Stimulated activated CD8-positive, alpha-beta memory T cell treated with anti-CD3 and anti-CD28 coated beads, Interleukin-12 subunit alpha, Interleukin-12 subunit beta, amount 100 ng/mL, for 4 hours (primary cell): ENCODE measurements at places on chromosomes 3 and 15.

GRCh38 chr3:37751967-37752648, 109.6 kb upstream of the CTDSPL start:
- DNase-seq = no peak

- DNase-seq = no peak
These were observed 141.2 kb upstream of the SLC7A14 start for GRCh38 chr3:170726976-170727661.

GRCh38 chr15:89917442-89918101, 4.8 kb upstream of the ARPIN start:
- DNase-seq = no peak

DNA sequence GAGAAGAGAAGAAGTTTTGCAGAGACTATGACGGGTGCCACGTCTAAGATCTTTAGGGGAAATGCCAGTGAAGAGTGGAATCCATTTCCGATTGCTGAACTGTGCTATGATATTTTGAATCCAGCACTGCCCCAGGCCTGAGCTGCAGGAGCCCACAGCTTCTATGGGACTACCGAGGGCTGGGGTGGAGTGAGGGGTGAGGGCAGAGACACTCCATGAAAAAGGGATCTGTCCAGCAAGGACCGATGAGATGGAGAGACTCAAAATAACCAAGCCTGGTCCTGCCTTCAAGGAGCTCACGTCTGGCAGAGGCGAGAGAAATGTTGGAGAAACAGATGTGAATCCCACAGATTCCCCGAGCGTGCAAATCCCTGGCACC, 79.8 kb upstream of the MEF2A start:
- DNase-seq = no peak

DNA sequence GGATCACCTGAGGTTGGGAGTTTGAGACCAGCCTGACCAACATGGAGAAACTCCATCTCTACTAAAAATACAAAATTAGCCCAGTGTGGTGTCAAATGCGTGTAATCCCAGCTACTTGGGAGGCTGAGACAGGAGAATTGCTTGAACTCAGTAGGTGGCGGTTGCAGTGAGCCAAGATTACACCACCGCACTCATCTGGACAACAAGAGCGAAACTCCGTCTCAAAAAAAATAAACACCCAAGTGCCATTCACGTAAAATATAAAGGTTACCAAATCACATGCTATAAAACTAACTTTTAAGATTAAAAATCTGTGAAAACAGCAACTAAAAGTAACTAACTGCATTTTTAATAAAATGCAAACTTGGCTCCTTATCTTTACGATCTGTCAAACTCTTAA, 8.9 kb downstream of the TRIM59 start:
- no peak for DNase-seq

DNA sequence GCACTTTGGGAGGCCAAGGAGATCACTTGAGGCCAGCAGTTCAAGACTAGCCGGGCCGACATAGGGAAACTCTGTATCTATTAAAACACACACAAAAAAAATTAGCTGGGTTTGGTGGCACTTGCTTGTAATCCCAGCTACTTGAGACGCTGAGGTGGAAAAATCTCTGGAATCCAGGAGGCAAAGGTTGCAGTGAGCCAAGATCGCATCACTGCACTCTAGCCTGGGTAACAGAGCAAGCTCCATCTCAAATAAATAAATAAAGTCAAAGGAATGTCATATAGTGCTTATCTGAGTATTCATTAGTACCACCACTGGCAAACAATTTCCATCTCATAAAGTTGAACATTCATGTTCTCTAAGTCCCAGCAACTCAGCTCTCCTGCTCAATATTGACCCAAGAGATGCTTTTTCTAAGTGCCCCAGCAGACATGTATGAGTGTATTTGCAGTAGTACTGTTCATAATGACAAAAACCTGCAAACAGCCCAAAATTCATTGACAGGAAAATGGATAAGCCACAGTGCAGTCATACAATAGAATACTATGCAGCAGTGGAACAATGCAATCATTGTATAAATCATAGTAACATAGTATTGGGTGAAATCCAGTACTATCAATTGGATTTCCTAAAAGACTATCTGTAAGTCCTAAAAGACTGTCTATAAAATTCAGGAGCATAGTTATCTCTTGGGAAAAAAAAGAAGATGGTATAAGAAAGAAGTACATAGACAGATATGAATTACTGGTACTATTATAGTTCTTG, 751.5 kb upstream of the LMCD1 start:
- DNase-seq = no peak

GRCh38 chr15:78394981-78395616, 42.9 kb upstream of the IREB2 start:
- DNase-seq = no peak

GRCh38 chr3:69791919-69792399, 52.7 kb downstream of the MITF start:
- DNase-seq = no peak
